Activated T-cell treated with anti-CD3 and anti-CD28 coated beads, Interleukin-2, amount 50 U/mL, for 4 hours (primary cell): ENCODE measurements at places on chromosomes 11 and 22.

GRCh38 chr11:46850829-46851380 lies 4.8 kb upstream of the CKAP5 start:
- no peak for DNase-seq

GRCh38 chr11:45096636-45097035 lies 49.8 kb upstream of the PRDM11 start:
- DNase-seq: no peak

DNA sequence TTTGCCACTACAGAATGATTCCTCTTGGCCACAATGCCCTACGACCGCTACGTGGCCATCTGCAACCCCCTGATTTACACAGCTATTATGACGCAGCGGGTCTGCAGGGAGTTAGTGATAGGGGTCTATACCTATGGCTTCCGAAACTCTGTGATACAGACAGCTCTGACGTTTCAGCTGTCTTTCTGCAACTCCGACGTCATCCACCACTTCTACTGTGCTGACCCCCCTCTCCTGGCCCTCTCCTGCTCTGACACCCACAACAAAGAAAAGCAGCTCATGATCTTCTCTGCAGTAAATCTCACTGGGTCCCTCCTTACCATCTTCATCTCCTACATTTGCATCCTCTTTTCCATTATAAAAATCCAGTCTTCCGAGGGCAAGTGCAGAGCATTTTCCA lies 52.3 kb upstream of the OR5P2 start:
- DNase-seq: no peak

- DNase-seq: no peak
Measured at GRCh38 chr11:115642660-115643059, 138.4 kb upstream of the CADM1 start.

GRCh38 chr11:109048098-109048497 lies 373.9 kb upstream of the C11orf87 start:
- DNase-seq: no peak

- DNase-seq: no peak
Measured at GRCh38 chr11:81960443-81960842, 773.2 kb downstream of the FAM181B start.

DNA sequence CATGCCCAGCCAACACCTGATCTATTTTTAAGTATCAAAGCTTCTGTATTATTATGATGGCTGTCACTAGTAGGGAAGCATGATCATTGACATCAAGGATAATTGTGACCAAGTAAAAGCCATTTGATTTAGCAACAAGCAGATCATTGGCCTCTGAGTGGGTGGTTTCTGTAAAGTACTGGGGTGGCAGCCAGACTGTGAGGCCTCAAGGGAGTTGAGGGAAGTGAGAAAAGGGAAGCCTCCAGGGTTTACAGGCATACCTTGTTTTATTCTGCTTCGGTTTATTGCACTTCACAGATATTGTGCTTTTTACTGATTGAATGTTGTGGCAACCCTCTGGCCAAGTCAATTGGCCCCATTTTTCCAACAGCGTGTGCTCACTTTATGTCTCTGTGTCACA lies 60.1 kb downstream of the PRR5L start:
- DNase-seq: no peak

- DNase-seq: no peak
Measured at GRCh38 chr11:41346042-41346441, 113.4 kb downstream of the LRRC4C start.

GRCh38 chr11:64448599-64449380 lies 89.8 kb downstream of the RPS6KA4 start:
- DNase-seq: peak; percentile 59

DNA sequence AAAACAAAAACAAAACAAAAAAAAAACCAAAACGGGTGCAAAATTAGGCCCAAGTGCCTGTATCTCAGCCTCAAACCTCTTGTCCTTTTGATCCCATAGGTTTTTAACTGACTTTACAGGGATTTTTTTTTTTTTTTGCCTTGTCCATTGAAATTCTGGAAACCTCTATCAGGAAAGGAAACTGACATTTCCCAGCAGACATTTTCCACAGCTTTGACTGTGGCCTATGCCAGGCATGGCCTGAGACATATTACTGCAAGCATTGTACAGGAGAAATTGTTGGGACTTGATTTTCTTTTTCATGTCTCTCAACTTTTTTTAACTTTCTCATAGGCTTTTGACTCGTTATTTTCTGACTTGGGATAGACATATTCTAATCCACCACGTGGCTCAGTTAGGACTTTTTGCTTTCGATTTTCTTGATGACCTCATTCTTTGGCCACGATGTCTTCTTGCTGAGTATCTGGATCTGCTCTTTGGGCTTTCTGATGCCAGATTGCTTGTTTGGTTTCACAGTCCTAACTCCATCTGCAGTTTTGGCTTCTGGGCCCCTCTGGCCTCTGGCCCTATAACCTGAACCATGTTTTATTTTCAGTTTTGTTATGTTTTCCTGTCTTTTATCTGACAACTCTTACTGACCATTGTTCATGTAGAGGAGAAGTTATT lies 336.1 kb upstream of the C11orf87 start:
- DNase-seq: no peak

- DNase-seq: no peak
Measured at GRCh38 chr11:5258543-5259262, 4.1 kb upstream of the HBG2 start.

DNA sequence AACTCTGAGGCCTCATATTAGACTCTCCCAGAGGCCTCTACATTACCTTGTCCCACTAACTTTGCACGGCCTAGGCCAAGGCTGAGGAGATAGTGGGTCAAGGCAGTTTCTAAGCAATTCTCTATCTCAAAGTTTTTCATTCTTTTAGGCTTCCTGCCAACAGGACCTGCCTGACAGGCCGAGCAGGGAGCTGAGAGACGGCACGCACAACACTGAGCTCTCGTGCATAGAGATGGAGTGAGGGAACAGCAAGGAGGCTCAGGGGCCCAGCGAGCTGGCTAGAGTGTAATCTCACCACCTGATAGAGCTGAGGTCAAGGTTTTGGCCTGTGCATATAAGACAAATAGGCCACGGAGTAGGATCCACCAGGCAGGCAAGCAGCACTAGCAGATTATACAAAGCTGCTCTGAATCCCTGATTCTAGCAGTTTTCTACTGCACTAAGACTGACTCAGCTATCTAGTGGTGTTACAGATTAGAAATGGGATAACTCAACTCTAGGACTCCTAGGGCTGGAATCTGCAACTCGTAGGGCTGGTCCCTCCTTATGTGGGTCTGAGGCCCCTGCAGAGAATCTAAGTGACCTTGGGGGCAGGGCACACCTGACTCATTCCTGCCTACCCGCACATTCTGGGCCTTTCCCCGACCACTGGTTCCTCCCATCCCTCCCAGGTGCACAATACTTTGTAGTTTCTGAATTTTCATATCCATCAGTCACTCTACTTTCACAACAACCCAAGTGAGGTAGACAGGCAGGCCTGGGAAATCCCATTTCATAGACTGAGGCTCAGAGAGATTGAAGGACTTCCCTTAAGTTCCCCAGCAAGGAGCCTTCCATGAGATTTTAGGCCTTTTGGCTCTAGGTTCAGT lies 1.7 kb downstream of the CYB5R2 start:
- no peak for DNase-seq

GRCh38 chr11:1226226-1226985 lies 3.5 kb downstream of the MUC5B start:
- DNase-seq: no peak

GRCh38 chr22:48537343-48537680 lies 1290.4 kb downstream of the BRD1 start:
- DNase-seq: no peak

DNA sequence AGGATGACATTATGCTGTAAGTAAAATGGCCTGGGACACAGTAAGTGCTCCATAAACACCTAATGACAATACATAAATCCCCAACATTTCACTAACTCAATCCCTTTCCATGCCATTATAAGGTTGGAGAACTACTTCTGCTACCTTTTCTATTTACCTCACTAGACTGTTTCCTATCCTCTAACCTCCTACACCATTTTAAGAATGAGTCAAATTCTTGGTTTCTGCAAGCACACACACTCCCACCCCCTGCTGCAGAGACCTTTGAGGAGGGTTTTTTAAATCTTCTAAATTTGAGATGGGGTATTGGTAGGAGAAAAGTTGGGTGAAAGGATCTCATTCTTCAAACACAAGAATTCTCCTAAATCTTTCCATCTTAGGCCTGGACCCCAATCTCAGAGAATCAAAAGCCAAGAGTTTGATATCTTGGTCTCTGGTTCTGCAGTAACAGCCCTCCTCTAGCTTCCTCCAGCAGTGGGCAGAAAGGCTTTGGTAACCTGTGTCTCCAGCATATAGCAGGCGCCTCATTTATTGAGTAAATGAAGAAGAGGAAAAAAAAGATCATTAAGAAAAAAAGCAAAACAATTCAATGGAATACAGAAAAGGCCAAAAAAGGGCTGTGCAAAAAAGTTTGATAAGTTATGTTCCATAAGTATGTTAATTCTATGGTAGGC lies 42.3 kb downstream of the SYTL2 start:
- DNase-seq: no peak
